IMR-90 (cell line): ENCODE measurements at places on chromosomes 7 and 10. TPM values are rescaled to one million over a fixed set of nuclear protein-coding genes. Genes with fewer than 3 reads are reported as not detected.

- peak; percentile 77 for DNase-seq
Measured at GRCh38 chr7:28761505-28761904, 196.6 kb downstream of the TRIL start.

Gene PRSS1
- not detected in 2 replicates for total RNA-seq

DNA sequence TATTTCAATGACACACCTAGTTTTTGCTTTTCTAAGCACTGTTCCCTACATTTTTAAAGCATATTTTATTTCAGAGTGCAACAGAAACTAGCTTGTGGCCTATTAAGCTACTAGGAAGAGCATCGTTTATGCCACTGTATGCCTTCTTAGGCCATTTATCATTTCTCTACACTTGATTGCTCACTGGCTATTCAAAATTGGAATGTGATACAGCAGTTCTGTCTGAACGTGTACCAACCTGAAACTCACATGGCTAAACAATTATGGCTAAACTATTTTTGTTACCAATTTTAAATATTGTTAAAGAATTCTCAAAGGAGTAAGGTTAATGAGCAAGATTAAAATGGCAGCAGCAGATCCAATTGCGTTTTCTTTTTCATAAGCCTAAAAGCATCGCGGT lies 105.2 kb downstream of the GSAP start:
- no peak for DNase-seq

GRCh38 chr10:75738924-75739323 lies 307.5 kb downstream of the LRMDA start:
- DNase-seq: no peak

Gene RTKN2
- 0.90 and 2.2 TPM in 2 replicates for total RNA-seq

Gene ZNF786
- 5.8 and 7.3 TPM in 2 replicates for total RNA-seq

- no peak for DNase-seq
Measured at GRCh38 chr7:601036-601594, 81.5 kb upstream of the PDGFA start.

Gene INHBA
- total RNA-seq: 112 and 133 TPM in 2 replicates

DNA sequence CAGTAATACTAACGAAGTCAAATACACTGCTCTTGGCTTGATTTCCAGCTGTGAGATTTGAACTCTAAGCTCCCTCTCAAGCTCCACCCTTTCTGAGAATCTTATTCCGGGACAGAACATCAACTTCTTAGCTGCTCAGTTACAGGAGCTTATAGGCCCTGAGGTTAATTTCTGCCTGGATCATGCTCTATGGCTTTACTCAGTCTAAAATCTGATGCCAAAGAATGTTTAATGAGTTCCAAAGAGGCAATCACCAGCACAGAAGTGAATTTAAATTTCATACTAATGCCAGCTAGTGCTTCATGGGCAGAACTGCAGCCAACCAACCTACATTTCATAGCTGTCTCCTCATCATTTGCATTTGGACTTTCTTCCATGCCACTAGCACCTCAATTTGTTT lies 707.2 kb downstream of the MAGI2 start:
- DNase-seq: no peak

DNA sequence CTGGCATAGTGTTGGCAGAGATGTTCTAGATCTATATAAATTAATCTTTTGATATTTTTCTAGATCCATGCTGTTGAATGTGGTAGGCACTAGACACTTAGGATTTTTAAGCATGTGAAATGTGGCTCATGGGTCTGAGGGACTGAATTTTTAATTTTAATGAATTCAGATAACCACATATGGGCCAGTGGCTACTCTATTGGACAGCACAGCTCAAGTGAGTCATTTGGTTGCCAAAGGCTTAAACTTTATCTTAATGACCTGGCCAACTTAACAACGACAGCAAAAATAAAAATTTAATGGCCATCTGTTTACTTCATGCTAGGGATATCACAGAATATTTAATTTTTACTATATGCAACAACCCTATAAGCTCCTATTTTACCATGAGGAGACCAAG lies 61.4 kb downstream of the CDK14 start:
- no peak for DNase-seq

DNA sequence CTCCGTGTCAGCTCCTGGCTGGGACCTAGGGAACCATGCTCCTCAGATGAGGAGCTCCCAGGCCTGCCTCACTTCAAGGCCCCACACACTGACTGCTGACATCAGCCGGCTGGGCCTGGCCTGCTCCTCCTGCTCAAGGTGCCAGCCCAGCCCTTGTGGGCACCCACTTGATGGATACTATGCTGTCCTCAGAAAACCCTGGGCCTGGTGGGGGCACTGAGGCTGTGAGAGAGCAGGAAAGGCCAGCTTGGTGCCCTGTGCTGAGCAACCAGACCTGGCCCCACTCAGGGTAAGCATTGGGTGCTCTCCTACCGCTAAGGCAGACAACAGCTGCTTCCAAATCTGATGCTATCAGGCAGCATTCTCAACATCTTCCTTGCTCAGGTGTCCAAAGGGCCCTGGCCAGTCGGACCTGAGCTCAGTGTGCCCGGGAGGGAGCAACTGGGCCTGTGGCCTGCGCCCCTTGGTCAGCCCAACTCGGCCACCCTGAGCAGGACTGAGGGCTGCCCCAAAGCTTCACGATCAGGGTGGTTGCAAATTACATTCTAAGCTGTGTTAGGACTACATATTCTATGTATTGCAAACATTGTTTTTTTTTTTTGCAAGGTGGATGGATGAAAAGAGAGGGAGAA lies 21.9 kb upstream of the ANTXRL start:
- DNase-seq: no peak

- no peak for DNase-seq
Measured at GRCh38 chr10:58948303-58948702, 228.1 kb upstream of the PHYHIPL start.

Gene LRMDA
- under 0.01 TPM in 1 of 2 replicates, not detected in the other for total RNA-seq

GRCh38 chr7:102063690-102064180 lies 222.9 kb upstream of the SH2B2 start:
- peak; percentile 68 for DNase-seq

- DNase-seq: peak; percentile 89
Measured at GRCh38 chr7:155206318-155207020, 91.2 kb upstream of the INSIG1 start.

GRCh38 chr10:103733045-103733419 lies 122.3 kb downstream of the SH3PXD2A start:
- DNase-seq: no peak

GRCh38 chr7:108322925-108323832 lies 133.1 kb downstream of the NRCAM start:
- DNase-seq: no peak

DNA sequence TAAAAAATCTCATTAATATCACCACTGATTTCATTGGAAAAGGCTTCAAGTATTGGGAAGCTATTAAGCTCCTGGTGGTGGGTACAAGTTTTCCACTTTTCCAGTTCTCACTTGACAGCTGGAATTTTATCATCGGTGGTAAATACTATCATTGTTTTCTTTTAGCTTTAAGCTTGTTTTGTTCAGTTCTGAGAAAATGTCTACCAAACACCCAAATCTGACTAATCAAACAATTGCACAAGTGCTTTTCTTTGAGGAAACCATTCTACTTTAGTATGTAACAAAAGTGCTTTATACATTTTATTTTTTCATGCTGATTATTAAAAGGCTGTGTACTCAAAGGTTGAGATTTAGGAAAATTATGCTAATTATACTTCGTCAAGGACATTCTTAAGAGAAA lies 7.9 kb downstream of the PRPF18 start:
- no peak for DNase-seq

Gene NEUROD6
- not detected in 2 replicates for total RNA-seq
